ENCODE measurements at places on chromosomes 2 and 18.

DNA sequence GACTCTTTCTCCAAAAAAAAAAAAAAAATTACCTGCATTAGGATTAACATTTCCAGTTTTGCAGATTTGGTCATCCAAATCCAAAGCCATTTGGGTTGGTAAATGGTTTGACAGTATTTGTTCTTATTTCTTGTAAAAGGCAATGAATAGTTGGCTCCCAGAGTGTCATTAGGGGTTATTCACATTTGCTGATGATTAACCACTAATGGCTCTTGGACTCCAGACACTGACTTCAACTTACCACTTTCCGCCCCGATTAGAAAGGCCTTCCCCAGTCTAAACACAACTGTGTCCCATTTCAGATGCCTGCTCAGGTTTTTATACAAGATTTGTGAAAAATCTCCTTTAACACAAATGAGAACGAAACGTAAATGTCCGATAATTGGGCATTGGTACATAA, 9.6 kb upstream of the TGIF1 start:
- DNase-seq: no peak

DNA sequence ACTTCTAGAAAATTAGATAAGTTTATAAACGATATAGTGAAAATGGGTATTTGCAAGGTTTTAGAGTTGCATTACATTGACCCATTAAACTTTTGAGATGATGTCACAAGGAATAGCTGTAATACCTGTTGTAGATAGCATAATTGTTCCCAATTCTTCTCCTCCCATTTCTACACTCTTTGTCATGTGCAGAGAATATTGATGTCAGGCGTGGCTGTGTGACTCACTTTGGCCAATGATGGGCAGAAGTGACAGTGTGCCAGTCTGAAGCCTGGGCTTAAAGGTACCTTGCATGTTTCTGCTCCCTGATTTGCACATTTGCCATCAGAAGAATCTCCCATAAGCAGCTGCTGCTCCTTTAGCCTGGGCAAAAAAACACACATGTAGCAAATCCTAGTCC, 26.9 kb upstream of the CCBE1 start:
- no peak for DNase-seq

- peak; percentile 41 for DNase-seq
Measured at GRCh38 chr18:26746826-26747475, 118.6 kb downstream of the AQP4 start.

DNA sequence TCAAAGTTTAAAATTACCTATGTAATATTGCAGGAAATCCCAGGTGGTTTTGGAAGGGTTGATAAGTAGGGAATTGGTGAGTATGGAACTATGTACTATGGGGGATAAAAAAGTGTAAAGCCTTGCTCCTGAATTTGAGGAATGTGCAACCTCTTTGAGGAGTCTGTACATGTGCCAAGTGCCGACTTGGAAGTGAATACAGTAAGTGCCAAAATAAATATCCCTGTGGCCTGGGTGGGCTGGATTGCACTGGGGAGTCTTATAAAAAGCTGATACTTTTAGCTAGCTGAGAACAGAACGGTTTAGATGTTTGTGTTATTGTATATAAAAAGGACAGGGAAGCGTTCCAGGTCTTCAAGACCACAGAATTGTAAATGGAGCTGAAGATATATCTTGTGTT, 317.1 kb upstream of the LRRTM1 start:
- no peak for DNase-seq

- DNase-seq: no peak
Measured at GRCh38 chr2:230269715-230270114, 44.2 kb downstream of the SP140 start.

DNA sequence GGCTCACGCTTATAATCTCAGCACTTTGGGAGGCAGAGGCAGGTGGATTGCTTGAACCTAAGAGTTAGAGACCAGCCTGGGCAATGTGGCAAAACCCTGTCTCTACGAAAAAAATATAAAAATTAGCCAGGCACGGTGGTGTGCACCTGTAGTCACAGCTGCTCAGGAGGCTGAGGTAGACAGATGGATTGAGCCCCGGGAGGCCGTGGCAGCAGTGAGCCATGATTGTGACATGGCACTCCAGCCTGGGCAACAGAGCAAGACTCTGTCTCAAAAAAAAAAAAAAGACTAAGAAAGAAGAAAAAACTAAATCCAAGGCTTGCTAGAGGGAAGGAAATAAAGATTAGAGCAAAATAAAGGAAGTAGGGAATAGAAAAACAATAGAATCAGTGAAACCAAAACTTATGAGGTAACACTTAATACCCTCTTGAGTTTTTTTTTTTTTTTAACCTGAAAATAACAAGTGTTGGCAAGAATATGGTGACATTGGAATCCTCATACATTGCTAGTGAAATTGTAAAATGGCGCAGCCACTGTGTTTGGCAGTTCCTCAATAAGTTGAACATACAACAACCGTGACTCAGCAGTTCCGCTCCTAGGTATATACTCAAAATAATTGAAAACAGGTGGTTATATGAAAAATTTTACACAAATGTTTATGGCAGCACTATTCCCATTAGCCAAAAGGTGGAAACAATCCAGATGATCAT, 85.2 kb downstream of the EML4 start:
- no peak for DNase-seq

DNA sequence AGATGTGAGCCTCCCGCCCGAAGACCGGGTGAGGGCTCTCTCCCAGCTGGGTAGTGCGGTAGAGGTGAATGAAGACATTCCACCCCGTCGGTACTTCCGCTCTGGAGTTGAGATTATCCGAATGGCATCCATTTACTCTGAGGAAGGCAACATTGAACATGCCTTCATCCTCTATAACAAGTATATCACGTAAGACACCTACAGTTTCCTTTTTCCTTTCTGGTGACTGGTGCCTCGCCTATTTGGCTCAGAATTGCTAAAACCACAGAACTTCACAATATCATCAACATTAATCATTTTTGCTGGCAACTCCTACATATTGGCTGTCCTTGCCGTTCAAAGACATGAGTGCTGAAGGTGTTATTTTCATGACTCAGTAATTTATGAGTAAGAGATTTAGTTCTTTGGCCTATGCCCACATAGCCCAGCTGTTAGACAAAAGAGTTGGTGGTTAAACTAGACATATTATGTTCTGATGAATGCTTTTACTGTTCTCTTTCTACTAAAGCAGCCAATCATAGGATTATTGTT, 2.2 kb downstream of the STAMBP start:
- peak; percentile 98 for DNase-seq

GRCh38 chr2:219120082-219120481, 40.5 kb downstream of the NHEJ1 start:
- DNase-seq: peak; percentile 43

DNA sequence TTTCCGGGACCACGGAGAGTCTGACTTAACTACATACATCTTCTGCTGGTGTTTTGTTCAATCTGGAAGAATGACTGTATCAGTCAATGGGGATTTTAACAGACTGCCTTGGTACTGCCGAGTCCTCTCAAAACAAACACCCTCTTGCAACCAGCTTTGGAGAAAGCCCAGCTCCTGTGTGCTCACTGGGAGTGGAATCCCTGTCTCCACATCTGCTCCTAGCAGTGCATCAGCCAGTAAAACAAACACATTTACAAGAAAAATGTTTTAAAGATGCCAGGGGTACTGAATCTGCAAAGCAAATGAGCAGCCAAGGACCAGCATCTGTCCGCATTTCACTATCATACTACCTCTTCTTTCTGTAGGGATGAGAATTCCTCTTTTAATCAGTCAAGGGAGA, 23.1 kb downstream of the ICOS start:
- DNase-seq: no peak

- no peak for DNase-seq
Measured at GRCh38 chr2:168315331-168316072, 68.1 kb upstream of the STK39 start.

DNA sequence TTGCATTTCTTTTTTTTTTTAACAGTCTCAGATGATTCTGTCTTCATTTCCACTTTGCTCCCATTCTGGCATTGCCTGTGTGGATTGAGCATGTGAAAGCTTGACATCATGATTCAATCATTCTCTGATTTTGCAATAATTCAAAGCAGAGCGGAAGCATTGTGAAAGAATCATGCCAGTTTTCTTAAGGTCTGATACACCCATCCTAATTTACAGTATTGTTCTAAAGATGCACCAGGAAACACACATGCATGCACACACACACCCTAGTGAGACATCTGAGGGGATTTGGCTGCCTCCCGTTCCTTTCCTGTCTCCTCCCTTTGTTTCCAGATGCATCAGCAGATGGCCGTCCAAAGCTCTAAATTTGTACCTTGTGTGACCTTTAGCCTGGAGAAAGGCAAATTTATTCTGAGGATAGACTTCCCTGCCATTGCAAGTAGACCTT, 97.3 kb downstream of the FMNL2 start:
- DNase-seq: peak; percentile 92

GRCh38 chr18:44750774-44751173, 70.1 kb downstream of the SETBP1 start:
- no peak for DNase-seq

GRCh38 chr2:232879618-232880494, 9.8 kb downstream of the SNORC start:
- no peak for DNase-seq

GRCh38 chr2:220043990-220044335, 416.5 kb downstream of the SLC4A3 start:
- DNase-seq: no peak

DNA sequence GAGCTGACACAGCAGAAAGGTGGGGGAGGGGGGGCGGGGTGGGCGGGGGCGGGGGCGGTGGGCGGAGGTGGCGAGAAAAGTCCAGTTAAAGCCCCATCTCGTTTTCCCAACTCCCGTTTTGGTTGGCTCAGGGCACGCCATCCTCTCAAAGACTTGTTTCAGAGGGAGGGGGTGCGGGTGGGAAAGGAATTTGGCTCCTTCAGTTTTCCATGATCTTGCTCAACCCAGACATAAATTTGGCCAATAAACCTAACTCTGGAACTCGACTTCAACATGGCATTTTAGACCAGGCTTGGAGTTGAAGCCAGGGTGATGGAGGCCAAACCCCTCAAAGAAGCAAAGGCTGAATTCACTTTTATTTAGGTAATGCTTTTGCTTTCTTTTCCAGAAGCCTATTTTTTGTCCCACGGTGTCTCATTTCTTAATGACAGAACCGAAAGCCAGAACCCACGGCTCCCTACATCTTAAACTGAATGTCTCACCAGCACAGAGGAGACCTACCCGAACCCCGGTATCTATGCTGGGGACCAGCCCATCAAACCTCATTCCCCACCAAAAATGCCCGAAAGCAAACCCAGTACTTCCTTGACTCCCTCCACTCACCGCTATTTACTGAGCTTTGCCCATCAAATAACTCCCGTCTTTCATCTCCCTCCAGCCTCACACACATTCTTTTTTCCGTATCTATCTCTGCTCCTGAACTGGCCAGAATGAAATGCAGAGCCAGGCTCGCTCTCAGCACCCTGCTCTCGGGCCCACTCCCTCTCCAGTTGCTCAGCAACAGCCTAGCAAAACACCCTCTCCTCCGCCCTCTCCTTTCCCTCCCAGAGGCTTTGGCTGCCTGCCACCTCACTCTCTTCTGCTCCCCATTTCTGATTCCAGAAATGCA, 4.3 kb downstream of the IGFBP5 start:
- peak; percentile 58 for DNase-seq

DNA sequence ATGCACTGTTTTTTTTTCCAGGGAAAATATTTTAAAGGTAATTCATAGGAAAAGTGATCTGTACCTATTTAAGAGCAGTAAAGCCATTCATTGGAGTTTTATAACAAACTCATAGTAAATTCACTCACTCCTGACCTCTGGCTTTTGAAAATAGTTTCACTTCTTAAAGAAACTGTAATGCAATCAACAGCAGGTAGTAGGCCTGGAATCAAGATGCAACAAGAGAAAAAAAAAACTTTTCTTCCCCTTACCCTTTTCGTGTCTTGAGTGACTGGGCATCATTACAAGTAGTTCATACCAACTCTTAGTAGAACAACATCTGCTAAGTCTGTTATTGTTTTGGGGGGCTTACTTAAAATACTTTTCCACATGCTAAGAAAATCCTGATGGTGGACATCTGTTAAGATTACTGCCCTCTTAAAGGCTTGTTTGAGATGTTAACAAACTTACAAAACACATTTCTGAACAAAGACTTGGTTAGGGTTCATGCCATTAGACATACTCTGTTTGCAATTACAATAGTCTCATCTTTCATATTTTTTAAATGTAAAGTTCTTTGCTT, 164.1 kb upstream of the FOSL2 start:
- DNase-seq: no peak

DNA sequence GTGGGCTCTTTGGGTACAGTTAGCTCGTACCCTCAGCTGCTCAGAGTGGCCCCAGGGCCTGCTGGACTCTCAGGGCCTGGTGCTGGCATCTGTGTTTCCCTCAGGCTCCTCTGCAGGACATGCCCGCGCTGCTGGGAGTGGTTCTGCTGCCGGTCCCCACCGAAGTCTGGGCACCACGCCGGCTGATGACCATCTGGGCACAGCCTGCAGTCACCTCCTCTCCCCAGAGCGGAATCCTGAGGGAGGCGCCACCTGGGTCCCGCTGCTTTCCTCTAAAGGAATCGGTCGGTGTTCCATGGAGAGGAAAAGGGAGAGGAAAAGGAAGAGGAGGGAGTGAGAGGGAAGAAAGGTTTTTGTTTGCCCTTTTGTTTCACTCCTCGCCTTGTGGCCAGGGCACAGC, 43.6 kb downstream of the MC2R start:
- DNase-seq: no peak

GRCh38 chr18:23563377-23564043, 22.8 kb downstream of the NPC1 start:
- DNase-seq: peak; percentile 76

DNA sequence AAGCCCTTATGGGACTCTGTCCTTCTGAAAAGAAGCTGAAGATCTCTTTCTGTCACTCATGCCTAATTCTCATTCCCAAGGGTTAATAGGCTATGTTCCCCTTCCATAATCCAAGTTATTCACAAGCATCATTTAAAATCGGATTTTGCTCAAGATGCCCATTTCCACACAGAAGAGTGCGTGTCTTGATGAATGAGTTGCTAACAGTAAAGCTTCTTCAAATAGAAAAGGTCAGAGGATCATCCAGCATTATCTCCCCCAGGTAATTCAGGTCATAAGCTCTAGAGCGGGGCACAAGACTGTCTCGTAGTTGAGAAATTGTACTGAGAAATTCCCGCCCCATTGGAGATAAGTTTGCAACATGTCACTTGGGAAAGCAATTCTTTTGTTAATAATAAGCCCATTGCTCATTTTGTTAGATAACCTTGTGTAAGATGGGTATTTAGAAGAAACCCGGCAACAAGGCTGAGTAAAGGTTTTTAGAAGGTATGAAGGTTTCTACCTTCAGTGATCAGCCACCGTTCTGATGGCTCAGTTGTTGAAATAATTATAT, 290.7 kb upstream of the EPAS1 start:
- DNase-seq: no peak

DNA sequence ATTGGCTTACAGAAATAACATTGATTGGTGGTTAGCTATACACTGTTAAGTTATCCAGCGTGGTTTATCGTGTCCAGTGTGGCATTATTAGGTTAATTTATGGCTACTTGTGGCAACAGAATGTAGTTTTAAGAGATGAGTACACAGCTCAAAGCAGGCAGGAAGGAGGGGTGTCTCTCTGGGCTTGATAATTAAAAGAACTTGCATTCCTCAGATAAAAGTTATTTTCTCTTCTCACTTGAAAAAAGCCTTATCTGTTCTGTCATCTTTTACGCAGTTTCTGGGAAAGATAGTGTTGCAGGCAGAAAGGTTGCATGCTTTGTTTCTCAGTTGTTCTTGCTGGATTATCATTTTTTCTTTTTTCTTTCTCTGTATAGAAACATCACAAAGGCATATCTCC, 154.4 kb upstream of the COL3A1 start:
- DNase-seq: no peak

GRCh38 chr2:215320679-215321078, 8.8 kb downstream of the ATIC start:
- DNase-seq: no peak
